Mesendoderm (in vitro differentiated cells): ENCODE measurements at places on chromosomes 3 and 15.

DNA sequence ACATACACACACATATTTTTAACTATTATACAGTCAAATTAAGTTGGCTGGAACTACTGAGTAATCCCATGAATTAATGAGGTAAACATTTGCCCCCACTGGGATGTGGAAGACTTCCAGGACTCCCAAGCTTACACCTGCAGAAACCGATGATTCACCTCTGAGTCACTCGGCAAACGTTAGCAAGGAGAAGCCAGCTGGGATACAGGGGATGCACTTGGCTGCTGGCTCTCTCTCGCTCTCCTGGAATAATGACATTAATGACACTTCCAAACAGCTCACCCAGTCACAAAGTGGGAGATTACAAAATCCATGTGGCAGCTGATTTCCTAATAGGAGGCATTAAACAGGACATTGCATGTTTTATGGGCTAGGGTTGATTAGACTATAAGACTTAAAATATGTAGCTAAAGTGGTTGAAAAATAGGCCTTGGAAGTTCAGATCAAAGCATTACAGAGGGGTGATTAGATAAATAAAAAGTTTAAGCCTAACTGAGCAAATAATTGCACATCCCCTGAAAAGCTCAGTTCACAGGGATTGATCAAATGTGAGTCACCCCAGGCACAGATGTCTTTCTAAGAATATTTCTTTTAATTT, 500.9 kb downstream of the SOX2 start:
- DNase-seq, result peak; percentile 89

DNA sequence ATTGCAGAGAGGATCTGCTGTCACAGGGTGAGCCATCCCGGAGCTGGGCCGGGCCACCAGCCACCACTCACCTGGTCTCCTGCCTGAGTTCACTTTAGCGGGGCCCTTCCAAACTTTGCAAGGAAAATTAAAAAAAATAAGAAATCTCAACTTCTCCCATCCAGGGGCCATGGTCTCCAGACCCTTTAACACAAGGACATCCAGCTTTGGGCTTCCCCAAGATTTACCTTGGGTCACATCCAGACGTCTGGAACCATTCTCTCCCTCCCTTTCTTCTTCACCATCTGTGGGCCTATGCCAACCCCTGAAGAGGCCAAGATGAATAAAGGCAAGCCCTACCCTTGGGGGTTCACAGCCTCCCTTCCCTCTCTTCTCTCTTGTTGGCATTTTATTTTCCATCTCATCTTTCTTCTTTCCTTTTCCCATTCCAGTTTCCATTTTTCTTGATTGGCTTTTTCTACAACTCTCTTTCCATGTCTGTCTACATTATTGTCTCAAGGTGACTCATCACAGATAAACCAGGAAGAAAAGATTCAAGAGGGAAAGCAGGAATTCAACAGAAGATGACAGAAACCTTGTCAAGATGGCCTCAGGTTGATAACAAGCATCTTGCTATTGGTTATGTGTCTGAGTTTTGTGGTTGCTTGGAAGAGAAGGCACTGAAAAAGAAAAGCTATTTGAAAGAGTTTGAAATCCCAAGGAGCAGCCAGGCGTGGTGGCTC, 49.5 kb downstream of the ITGA11 start:
- no peak for DNase-seq

GRCh38 chr15:88323468-88323867, 66.9 kb upstream of the NTRK3 start:
- DNase-seq, result no peak

DNA sequence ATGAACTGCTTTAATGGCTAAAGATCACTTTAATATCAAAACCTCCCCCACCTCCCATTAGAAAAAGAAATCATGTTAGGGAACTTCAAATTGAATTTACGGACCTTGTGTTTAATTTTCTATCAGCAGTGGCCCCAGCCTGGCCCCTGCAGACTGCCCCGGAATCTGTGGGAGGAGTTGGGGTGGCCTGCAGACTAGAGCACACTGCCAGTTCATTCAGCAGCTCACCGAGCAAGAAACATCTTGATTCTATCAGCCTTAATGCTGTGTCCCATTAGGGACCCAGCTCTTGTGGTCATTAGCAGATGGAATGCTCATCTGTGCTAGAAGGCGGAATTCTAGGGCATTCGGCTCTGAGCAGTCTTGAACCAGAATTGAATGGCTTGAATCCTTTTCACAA, 54.2 kb downstream of the FLNB start:
- no peak for DNase-seq

DNA sequence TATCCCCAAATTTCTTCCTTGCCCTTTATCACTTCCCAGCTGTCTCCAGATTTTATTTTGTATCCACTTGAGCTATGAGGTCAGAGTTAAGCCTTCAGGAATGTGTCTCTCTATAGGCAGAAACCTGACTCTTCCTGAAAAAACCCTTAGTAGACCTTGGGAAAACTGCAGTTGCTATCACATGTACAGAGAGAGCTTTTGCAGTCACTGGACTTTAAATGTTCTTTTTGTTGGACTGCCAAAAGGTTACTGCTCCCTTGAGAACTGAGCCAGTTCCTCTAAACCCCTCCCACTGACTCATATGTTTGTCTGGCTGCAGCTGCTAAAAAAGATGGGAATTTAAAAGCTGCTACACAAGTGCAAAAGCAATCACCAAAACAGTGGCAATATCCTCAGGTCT, 169.1 kb upstream of the CCDC54 start:
- DNase-seq, result no peak

GRCh38 chr15:66650433-66650832, 51.6 kb upstream of the SMAD6 start:
- no peak for DNase-seq

- DNase-seq, result no peak
These were observed 5.7 kb downstream of the NMNAT3 start for GRCh38 chr3:139671863-139672646.

GRCh38 chr3:169260296-169260695, 403.2 kb downstream of the MECOM start:
- no peak for DNase-seq

DNA sequence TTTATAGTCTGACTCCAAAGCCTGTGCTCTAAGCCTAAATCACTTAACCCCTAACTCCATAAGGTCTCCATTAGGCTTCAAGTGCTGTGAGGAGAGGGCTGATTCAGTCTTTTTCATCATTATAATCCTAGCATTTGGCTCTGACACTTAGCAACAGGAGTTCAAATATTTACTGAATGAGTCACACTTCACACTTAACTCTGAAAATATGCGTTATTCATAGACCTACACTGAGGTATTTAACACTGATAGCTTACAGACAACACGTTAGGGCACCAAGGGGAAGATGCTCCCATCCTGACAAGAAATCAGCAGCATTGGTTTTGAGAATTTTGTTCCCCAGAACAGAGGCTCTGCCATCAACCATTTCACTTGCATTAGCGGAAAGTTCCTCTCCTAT, 53.5 kb downstream of the MSL2 start:
- peak; percentile 98 for DNase-seq

DNA sequence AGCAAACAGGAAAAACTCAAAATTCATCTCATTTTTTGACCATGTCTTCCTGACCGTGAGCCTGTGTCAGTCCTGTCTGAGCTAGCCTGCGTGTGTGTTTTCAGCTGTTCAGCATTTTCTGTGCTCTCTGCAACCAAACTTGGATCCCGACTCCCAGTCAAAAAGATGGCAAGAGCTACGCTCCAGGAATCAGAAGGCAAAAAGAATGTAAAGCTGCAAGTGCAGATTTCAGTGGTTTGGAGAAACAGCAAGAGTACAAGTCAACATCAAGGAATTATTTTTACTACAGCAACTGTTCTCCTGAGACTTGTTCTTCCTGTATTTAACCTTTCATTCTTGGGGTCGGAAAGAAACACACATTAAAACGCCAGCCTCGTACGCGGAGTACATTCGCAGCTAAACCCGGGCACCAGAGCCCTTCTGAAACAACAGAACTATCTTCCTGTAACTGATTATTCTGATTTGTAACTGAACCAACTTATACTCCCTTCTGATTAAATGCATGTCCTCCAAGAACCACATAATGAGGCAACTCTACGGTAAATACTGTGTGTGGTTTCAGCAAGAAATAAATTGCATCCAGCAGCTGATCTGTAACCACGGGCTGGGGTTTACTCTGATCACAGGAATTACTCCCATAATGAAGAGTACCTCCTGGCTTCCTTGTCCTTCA, 107.4 kb downstream of the LRIG1 start:
- DNase-seq, result no peak

DNA sequence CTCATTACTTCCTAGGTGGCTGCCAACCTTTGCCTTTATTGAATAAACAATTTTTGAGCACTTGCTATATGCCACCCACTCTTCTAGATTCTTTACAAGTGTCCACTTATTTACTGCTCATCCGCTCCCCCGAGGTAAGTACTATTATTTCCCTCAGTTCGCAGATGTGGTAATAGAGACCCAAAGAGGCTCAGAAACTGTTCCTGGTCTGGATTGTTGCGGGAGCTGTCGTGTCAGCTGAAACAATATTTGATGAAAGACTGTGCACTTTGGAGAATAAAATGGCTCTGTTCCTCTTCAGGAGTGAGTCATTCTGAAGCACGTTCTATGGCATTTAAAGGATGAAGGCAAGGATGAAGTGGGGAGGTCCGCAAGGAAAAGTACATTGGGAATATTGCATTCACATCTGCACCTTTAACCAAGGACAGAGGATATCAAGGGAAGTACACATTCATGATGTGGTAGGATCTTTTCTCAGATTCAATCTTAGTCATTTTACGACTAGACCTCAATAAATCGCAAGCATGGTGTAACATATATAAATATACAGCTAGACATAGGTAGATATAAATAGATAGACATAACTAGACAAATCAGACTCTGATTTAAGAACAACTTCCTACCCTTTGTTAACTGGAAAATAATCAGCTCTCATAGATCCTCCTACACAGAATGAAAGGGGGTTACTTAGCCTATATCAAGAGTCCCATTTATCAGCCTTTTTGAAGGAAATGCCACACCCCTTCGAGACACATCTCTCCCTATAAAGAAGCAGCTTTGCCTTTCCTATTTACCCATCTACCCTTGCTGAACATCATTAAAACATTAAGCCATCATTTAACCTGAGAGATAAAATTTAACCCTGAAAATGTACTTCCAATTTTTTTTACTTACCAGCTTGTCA, 70.3 kb downstream of the RORA start:
- no peak for DNase-seq

DNA sequence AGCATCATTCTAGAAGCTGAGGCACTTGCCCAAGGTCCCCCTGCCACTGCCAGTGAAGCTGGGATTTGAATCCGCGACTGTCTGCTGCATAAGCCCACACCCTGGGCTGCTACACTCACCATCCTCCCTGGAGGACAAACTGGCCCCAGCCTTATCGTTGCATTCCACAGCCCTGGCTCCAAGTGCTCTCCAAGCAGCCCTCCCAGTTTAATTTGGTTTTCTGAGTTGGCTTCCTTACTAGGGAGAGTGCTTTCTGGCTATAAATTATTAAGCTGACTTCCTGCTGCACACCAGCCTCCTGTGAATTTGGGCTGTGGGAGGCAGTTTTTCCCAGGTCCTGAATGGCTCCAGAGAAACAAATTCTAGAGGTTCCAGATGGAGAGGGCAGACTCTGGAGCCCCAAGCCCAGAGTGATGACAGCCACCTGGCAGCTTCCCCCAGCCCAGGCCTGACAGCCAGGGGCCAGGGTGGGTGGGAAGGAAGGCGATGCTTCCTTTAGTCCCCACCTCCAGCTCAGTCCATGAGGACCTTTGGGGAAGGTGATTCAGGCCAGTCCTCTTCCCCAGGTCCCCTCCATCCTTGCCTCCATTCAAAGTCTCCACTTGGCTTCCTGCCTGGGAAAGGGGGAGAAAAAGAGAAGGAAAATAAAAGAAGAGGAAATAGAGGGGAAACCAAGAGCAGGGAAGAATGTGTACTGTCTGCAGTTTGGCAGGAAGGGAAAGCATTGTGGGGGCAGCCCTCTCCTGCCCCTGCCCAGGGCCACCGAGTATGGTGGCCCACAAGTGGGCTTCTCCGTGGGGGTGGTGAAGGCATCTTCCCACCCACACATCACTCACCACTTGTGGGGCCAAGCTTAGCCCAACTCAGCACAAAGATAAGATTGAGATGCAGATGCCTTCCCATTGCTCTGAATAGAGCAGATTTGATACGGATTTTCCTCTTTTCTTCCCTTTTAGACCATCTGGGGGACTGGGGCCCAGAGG, 69.6 kb downstream of the SEMA5B start:
- no peak for DNase-seq

- DNase-seq, result no peak
These were observed 266.6 kb downstream of the CGGBP1 start for GRCh38 chr3:87792198-87792533.

DNA sequence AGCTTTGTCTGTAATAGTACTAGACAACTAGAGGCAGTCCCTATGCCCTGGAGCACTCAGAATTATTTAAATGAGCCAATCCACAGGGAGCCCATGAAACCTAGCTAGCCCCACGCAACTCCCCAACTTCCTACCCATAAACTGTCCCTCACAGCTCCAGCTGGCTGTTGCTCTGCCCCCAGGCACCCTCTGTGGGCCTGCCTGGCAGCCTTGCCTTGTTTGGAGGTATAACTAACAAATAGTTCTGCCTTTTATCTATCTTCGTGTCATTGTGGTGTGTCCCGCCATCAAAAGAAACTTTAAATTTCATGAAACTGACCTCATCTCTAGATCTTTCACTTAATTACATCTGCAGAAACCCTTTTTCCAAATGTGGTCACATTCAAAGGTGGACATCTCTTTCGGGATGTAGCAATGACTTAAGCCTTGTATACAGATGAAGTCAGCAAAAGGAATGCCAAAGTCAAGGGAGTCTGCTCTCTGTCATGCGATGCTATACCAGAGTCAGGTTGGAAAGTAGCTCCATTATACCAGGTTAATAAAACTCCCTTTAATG, 1.8 kb upstream of the RTP3 start:
- peak; percentile 64 for DNase-seq

DNA sequence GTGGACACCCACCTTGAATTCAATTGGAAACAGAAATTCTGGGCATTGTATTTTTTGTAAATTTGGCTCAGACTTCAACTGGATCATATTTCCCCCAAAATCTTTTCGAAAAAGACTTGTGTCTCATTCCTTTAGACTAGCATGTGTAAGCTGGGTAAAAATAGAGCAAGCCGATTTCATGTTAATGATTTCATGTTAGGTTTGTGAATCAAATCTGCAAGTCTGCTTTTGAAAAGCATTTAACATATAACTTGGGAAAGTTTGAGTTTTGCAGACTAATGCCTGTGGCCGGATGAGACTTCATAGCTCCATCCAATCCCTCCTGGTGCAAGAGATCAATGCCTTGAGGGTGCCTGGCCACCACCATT, 64.5 kb downstream of the FLNB start:
- DNase-seq, result no peak

- no peak for DNase-seq
These were observed 62.4 kb downstream of the MBNL1 start for GRCh38 chr3:152331018-152331541.

- no peak for DNase-seq
These were observed 8.4 kb downstream of the THBS1 start for GRCh38 chr15:39589193-39589814.

DNA sequence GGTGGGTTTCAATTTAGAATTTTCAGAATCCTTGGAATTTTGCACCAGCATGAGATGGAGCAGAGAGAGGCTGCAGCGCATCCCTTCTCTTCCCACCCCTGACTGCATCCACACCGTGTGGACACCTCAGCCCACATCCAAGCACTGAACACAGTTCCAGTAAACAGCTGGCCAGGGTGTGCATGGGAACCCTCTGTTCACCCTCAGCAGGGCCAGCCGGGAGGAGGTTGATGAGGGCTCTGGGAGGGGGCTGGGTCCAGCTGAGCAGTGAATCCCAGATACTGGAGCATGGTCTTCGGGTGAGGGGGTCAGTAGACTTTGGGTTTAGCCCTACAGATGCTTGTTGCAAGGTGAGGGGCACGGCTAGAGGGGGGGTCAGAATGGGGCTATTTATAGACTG, 85.8 kb downstream of the RPLP1 start:
- DNase-seq, result no peak

- no peak for DNase-seq
These were observed 258.4 kb downstream of the XXYLT1 start for GRCh38 chr3:195012571-195012970.
